ENCODE measurements at places on chromosomes 3 and 15. TPM values are rescaled to one million over a fixed set of nuclear protein-coding genes. Genes with fewer than 3 reads are reported as not detected.

GATM gene
- 570 TPM for total RNA-seq

SCN11A gene
- 0.15 TPM for total RNA-seq

LYZL4 gene
- not detected for total RNA-seq

MED12L gene
- 0.15 TPM for total RNA-seq

EFHB gene
- 0.48 TPM for total RNA-seq
